ENCODE measurements at places on chromosomes 11 and 22.

DNA sequence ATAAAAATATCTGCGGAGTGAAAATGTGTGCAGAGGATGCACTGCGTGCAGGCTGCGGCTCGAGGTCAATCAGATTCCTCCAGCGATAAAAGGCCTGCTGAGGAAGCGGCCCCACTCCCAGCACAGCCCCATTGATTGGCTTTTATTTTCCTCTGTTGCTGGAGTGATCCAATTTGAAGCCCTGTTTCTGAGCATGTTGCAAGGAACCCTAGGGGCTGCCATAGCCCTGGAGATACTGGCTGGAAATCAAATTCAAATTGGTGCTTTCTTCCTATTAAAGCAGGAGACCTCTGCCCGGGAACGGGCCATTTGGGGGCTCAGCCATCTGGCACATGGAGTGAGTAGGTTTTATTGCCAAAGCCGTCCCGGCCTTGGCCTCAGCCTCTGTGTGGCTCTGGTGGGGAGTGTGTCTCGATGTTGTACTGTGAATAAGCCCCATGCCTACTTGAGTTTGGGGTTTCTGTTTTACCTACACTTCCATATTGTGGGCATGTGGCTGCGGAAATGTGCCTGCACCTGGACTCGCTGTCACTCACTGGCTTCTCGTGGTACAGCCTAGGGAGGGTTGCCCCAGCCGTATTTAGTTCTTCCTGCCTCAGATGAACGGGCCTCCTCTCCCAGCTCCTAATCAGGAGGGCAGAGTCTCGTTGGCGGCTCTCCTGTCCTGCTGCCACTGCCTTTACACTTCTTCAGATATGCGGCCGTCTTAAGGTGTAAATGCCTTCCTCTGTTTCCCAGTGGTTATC lies 25.6 kb downstream of the PARVB start:
- peak; percentile 81 for DNase-seq

DNA sequence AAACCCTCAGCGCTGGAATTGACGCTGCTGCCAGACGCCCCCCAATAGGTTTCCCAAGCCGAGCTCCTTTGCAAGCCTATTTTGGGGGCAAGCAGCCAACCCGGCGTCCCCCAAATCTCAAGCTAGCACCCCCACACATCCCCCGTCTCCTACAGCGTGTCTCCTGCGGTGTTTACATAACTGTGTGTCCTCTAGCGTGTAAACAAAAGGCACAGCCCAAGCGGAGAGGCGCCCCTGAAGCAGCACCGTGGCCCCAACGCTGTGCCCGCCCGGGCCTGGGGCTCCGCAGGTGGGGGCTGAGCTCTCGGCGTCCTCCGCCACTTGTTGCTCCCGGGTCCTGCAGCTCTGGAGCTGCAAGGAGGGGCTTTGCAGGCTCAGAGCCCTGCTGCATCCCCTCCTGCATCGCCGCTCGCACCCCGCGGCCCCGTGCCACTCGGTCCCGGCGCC lies 1.6 kb downstream of the CADM1 start:
- DNase-seq: no peak

DNA sequence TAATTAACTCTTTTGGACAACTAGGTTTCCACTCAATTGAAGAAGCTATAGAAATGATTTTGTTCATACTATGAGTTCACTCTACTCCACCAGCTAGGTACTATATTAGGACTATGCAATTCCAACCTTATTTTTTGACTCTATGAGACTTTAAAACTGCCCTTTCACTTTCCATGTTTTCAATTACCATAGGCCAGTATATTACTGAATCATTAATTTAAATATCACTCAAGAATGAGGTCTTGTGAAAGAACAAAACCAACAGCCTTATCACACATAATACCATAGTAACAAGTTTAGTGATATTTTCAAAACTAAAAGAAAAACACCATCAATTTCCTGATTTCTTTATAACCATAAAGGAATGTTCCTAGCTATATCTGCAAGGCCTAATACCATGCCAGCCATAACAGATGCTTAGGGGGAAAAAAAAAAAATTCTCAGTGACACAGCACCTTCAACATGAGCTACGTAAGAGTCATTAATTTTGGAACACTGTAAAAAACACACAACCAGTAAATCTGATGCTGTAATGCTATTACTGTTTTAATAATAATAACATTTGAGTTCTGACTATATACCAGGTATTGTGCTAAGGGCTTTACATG lies 6.1 kb downstream of the DCUN1D5 start:
- no peak for DNase-seq

DNA sequence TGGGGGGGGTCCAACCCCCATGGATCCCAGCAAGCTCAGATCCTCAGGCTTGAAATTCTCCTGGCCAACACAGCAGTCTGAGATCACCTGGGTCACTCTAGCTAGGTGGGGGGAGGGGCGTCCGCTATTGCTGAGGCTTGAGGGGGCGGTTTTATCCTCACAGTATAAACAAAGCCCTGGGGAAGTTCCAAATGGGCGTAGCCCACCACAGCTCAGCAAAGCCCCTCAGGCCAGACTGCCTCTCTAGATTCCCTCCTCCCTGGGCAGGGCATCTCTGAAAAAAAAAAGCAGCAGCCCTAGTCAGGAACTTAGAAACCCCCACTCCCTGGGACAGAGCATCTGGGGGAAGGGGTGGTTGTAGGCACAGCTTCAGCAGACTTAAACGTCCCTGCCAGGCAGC lies 16.7 kb downstream of the TRPC6 start:
- DNase-seq: peak; percentile 22

GRCh38 chr11:91932151-91932821 lies 292.3 kb upstream of the FAT3 start:
- DNase-seq: peak; percentile 58

GRCh38 chr11:69155302-69156234 lies at the start of gene SMIM38:
Gene SMIM38, plus strand, starts transcription at chr11:69155935. Its CDS starts 1,912 bp downstream, at chr11:69157847.
- no peak for DNase-seq
